ENCODE measurements at places on chromosomes 1 and 21. TPM values are rescaled to one million over a fixed set of nuclear protein-coding genes. Genes with fewer than 3 reads are reported as not detected.

ZNF593 gene
- total RNA-seq, result 16.8 TPM

HCRTR1 gene
- not detected for total RNA-seq

KDF1 gene
- total RNA-seq, result 2.4 TPM

MAB21L3 gene
- 0.39 TPM for total RNA-seq

HTR1D gene
- not detected for total RNA-seq

HDAC1 gene
- 26.7 TPM for total RNA-seq

DNA sequence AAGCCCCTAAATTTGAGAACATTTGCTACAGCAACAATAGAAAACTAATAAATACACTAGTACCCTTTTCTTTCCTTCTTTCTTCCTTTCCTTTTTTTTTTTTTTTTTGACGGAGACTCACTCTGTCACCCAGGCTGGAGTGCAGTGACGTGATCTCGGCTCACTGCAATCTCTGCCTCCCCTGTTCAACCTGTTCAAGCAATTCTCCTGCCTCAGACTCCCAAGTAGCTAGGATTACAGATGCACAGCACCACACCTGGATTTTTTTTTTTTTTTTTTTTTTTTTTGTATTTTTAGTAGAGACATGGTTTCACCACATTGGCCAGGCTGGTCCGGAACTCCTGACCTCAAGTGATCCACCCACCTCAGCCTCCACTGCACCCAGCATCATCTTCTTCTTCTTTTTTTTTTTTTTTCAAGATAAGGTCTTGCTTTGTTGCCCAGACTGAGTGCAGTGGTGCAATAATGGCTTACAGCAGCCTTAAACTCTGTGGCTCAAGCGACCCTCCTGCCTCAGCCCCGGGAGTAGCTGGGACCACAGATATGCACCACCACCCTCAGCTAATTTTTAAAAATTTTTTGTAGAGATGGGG lies 19.6 kb upstream of the CBR3 start:
- peaks cover 7% of the 10 kb centered on the region for H3K4me1 ChIP-seq
- H3K27ac ChIP-seq, result no peak overlapping the region
- no peak for DNase-seq
- no peak overlapping the region for H3K4me3 ChIP-seq
- no peaks in the 10 kb centered on the region for H3K27me3 ChIP-seq
- no peaks in the 10 kb centered on the region for H3K36me3 ChIP-seq

DNA sequence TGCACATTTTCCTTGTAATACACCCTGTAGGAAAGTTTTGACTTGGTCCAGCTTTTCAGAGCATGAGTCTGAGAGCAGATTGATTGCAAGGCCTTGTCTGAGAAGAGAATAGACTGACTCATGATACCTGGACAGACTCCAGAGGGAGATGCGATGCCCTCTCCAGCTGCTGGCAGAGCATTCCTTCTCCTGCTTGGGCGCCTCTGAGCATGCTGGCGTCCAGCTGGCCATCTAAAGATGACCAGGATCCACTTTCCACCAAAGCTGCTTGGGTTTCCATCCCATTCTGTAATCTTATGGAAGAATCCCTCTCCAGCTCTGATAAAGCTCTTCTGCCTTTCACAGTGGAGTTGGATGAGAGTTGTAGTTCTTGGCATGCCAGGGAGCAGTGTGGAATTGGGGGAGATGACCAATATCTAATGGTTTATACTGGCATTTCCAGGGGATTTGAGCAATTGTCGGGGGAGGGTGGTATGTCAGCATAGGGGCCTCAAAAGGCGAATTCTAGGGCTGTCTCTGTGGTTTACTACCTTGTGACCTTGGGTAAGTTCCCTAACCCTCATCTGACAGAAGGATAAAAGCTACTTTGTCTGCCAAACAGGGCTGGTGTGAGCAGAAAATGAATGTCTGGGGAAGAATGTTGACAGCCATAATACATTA lies 19.5 kb downstream of the SZRD1 start:
- no peaks in the 10 kb centered on the region for H3K27me3 ChIP-seq
- peak overlapping the region; percentile 25 for H3K4me3 ChIP-seq
- H3K4me1 ChIP-seq, result no peaks in the 10 kb centered on the region
- no peak overlapping the region for H3K27ac ChIP-seq
- no peaks in the 10 kb centered on the region for H3K36me3 ChIP-seq

DNA sequence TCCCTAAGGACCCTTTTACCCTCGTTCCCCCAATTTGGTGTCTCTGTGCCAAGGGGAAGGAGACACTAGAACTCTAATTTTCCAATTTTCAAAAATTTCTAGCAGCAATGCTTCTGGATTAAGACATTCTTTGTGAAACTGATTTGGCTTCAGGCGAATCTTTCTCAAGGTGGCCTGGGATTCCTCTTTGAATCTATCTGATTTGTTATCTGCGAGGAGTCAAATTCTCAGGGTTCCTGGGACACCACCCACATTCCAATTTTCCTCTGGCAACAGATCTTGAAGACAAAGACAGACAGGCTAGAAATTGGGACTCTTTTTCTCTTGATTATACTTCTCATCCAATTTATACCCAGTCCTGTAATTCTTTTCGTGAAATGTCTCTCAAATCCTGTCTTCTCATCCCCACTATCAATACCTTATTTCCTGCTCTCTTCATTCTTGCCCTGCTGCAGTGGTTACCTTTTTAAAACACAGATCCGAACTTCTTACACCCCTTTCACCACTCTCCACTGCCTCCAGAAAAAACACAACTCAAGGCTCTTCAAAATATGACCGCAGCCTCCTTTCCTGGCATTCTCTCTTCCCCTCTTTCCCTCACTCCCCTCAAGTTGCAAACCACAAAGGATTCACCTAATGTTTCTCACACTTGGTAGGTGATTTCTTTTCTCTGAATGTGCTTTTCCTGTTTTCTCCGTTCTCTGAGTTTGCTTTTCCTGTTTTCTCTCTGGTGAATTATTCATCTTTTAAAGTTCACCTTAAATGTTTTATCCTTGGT lies 2.7 kb upstream of the MPZL1 start:
- H3K4me1 ChIP-seq, result no peaks in the 10 kb centered on the region
- no peak for DNase-seq
- no peak overlapping the region for H3K4me3 ChIP-seq
- no peak overlapping the region for H3K27ac ChIP-seq

- no peak overlapping the region for H3K27ac ChIP-seq
- DNase-seq, result no peak
- H3K4me3 ChIP-seq, result no peak overlapping the region
- H3K36me3 ChIP-seq, result peaks cover 17% of the 10 kb centered on the region
- no peaks in the 10 kb centered on the region for H3K4me1 ChIP-seq
Observed at GRCh38 chr21:32653326-32653901, 41.2 kb upstream of the CFAP298 start.

DNA sequence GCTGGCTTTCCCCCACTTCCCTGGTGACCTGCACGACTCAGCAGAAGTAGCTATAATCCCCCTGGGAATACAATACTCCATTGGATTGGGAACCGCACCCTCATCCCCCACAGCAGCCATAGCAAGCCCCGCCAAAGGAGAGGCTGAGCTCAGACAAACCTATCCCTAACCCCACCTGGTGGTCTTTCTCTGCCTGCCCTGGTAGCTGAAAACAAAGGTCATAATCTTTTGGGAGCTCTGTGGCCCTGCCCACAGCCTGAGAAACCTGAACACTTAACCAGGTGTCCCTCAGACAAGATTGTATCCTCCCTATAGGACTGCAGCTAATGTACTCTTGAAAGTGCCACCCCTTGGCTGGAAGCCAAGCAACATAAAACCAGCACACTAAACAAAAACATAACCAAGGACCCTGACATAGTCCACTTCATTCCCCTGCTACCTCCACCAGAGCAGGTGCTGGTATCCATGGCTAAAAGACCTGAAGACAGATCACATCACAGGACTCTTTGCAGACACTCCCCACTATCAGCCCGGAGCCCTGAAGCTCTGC lies 71.6 kb upstream of the RUNX1 start:
- H3K4me1 ChIP-seq, result no peaks in the 10 kb centered on the region
- no peaks in the 10 kb centered on the region for H3K36me3 ChIP-seq
- no peak for DNase-seq
- H3K27me3 ChIP-seq, result no peaks in the 10 kb centered on the region

DNA sequence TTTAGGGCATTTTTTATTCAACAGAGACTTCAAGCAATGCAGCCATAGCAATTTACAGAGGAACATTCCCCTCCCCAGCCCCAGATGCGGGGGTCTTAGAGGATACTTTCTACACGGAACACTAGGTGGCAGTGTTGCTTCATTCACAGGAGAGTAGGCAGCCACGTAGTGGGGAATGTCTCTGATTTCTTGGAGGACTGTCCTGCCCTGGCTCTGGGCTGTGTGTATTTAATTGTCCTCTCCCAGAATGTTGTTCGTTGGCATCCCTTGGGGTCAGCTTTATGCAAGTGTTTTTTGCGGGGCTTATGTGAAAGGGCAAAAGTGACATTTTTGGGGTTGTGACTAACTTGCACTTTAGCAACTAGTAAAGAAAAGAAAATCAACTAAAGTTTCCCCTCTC lies 96.9 kb downstream of the PAPPA2 start:
- H3K4me3 ChIP-seq, result no peak overlapping the region
- no peaks in the 10 kb centered on the region for H3K36me3 ChIP-seq
- no peak overlapping the region for H3K27ac ChIP-seq
- peaks cover 35% of the 10 kb centered on the region for H3K4me1 ChIP-seq

- H3K27ac ChIP-seq, result no peak overlapping the region
- H3K27me3 ChIP-seq, result no peaks in the 10 kb centered on the region
- no peaks in the 10 kb centered on the region for H3K4me1 ChIP-seq
- no peak for DNase-seq
- H3K4me3 ChIP-seq, result no peak overlapping the region
- H3K36me3 ChIP-seq, result no peaks in the 10 kb centered on the region
Observed at GRCh38 chr1:170790175-170790574, 126.2 kb downstream of the PRRX1 start.

- no peaks in the 10 kb centered on the region for H3K27me3 ChIP-seq
- no peaks in the 10 kb centered on the region for H3K36me3 ChIP-seq
- H3K27ac ChIP-seq, result no peak overlapping the region
- H3K4me1 ChIP-seq, result no peaks in the 10 kb centered on the region
Observed at GRCh38 chr1:176733661-176734060, 270.7 kb downstream of the PAPPA2 start.

Data from right lobe of liver (tissue), 6 donors.